EL (cell line): ENCODE measurements at places on chromosomes 11 and 22.
A peak's percentile ranks its signal among the peaks of the same experiment; 100 is the strongest.

DNA sequence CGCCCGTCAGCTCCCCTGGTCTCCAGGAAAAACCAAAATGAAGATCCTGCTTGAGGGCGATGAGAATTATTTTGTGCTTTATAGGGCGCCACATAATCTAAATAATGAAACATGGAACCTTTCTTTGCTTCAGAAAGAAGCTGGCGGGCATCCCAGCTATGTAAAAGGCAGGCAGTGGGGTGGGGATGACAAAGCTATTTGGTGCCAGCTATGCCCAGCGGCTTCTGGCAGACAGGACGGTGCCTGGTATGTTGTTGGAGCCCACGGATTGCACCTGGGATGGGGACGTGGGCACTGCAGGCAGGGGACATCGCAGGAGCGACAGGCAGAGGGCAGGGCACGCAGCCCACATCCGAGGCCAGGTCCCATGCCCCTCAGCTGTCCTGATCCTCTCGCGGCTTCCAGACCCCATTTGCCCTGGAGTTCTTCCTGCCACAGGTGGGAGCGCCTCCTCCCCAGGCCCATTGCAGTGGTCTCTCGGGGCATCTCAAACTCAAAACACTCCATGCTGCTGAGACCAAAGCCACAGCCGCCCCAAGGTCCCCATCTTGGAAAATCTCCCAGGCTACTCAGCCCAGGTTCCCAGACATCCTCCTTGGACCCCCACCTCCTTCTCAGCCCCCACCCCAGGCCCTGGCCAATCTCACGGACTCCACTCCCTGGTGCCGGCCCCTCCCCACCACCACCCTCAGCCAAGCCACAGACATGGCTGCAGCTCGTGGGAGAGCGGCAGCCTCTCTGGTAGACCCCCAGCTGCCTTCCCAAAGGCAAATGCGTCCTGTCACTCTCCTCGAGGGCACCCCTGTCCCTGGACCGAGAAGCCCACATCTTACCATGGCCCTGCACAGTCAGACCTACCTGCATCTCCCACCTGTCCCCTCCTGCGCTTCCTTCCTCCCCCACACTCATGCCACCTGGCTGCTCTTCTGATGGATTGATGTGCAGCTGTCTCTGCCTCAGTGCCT is 45.7 kb downstream of the SHISAL1 start:
- DNase-seq: no peak

DNA sequence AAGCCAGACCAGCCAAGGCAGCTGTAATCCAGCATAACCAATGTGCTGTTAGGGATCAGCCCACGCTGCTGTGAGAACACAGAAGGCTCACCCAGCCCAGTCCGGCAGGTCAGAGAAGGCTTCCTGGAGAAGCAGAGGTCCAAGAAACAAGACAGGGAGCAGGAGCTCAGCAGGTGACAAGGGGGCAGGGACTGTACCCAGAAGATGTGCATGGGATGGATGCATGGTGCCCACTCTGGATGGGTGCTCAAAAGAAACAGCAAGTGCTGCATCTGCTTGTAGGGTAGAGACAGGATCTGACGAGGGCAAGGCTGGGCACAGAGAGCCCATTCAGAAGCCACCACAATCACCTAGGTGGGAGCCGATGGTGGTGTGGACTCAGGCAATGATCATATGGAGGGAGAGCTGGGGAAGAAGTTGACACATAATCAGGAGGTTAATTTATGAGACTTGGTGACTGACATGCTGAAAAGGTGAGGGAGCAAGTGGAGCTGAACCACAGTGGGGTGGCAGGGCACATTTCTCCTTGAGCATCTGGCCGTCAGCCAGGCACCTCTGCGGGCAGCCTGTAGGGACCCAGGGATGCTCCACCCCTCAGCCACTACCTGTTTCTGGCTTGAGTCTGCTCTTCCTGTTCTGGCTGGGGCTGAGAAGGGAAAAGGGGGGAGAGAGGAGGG is 102.3 kb upstream of the DRD2 start:
- DNase-seq: no peak

- peak; percentile 69 for DNase-seq
Observed at GRCh38 chr22:38314051-38314932, 2.9 kb downstream of the CSNK1E start.

- DNase-seq: peak; percentile 14
Observed at GRCh38 chr11:126743628-126744027, 256.9 kb downstream of the KIRREL3 start.

DNA sequence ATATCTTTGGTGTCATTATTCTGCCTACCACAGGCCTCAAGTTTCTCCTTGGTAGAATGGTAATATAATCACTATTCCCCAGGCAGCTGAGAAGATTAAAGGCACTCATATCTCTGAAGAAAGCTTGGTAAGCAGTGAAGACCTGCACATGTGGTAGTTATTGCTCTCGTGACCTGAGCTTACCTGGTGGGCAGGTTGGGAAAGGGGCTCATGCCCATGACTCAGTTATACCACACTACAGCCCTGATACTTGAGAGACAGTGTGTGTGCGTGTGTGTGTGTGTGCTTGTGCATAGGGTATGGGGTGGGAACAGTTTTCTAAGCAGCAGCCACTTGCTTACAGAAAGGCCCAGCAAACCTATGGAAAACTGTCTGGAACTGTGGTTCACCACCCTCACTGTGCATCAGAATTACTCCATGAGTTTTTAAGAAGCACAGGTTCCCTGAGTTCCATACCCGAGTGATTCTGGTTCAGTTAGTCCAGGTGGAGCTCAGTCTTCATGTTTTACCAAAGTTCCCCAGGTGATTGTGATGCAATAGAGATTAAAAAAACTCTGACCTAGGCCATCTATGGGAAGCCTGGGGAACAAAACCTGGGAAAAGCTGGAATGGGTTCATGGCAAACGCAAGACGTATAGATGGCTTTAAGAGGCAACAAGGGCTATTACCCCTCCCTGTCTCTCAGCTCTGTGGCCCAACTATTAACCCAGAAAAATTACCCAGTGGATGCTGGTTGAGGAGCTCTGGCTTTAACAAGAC is 79.0 kb upstream of the ZBED5 start:
- no peak for DNase-seq
